AG04449 (cell line): ENCODE measurements at places on chromosomes 4 and X.

- DNase-seq = no peak
Observed at GRCh38 chrX:149124526-149125108, 380.5 kb downstream of the IDS start.

- no peak for DNase-seq
Observed at GRCh38 chr4:119755599-119755998, 127.0 kb upstream of the PDE5A start.

DNA sequence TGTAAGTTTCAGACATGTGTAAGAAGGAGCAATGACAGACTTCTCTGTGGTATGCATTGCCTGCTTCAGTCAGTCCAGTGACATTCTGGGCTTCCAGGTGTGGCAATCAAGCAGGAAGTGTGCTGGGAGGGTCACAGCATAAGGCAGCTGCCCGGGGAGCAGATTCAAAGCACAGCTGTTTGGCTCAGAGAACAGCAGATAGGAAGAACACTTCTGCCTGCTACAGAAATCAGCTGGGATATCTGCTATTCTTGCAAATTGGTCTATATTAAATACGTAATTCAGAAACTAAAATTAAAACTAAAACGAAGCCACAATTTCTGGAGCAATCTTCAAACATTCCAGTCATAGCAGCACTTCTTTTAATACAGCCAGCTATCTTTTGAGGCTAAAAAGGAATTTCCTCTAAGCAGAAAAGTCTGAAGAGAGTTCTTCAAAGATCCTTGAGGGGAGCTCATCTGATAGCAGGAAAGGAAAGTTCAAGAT, 47.5 kb upstream of the GALNT7 start:
- DNase-seq = peak; percentile 9

DNA sequence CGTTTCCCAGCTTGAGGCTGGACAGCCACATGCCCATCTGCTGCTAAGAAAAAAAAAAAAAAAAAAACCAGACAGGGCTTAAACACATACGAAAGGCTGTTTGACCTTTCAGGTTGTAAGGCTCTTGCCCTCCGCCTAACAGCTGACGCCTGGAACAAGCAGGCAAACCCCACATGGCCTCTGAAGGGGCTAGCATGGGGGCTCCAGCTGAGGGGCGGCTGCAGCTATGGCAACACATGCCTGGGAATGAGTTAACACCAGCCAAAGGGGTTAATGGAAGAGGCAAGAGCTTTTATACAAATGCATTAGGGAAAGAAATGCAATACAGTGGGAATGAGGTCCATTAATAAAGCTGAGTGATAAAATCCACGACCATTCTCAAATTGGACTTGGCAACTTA, 183.6 kb downstream of the ENOX2 start:
- no peak for DNase-seq

DNA sequence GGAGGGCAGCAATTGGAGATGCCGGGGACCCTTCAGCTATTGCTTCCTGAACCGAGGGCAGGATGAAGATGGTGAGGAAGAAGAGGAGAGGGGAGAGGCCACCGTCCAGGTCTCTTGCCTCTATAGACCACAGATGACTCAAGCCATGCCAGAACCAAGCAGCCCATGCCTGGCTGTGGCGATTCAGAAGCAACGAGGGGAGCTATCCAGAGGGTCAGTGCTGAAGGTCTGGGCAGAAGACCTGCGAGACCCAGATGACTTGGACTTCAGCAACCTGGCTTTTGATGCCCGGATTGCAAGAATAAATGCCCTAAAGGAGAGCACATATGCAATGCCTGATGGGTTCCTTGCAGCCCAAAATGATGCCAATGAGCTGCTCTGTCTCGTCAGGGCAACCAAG, 70.2 kb upstream of the PRPS2 start:
- no peak for DNase-seq

- no peak for DNase-seq
Observed at GRCh38 chrX:137032341-137032694, 1.5 kb downstream of the GPR101 start.

DNA sequence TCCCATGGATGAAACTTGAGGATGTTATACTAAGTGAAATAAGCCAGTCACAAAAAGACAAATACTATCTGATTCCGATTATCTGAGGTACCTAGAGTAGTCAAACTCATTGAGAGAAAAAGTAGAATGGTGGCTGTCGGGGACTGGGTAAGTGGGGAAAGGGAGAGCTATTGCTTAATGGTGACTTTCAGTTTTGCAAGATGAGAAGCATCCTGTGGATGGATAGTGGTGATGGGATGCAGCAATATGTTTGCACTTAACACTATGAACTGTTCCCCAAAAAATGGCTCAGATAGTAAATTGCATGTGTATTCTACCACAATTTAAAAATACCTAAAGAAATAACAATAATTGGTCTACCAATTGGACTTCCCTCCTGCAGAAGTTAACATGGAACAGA, 181.5 kb downstream of the SHROOM3 start:
- no peak for DNase-seq

- no peak for DNase-seq
Observed at GRCh38 chr4:108488865-108489264, 131.5 kb upstream of the RPL34 start.

- no peak for DNase-seq
Observed at GRCh38 chr4:14272206-14272605, 644.7 kb upstream of the BOD1L1 start.

DNA sequence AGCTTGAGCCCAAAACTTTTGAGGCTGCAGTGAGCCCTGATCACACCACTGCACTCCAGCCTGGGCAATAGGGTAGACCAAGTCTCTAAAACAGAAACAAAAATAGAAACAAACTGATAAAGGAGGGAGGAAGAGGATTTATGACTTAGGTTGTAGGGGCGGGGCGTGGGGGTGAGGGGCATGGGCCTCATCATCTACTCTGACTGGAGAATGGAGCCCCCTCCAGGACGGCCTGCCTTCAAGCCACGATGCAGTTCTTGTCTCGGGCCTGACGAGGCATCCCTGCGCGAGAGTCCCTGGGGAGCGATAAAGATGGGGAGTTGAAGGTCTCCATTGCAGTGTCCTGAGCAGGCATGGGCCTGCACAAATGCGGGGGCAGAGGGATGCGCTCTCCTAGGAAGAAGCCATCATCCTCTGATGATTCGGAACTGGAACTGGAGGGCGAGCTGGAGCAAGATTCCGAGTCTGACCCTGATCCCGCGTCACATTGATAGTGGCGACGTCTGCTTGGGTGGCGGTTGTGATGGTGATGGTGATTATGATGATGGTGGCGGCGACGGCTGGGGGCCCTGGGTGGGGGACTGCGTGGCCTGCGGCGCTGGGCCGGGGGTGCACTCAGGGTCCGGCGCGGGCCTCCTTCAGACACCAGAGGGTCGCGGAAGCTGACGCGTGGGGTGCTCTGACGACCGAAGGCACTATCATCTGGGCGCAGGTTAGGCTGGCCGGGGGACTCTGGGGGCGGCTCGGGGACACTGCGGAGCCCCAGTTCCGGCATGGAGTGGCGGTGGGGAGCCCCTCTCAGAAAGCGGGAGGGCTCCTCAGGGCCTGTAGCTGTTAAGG, 4.0 kb downstream of the PLP2 start:
- no peak for DNase-seq

DNA sequence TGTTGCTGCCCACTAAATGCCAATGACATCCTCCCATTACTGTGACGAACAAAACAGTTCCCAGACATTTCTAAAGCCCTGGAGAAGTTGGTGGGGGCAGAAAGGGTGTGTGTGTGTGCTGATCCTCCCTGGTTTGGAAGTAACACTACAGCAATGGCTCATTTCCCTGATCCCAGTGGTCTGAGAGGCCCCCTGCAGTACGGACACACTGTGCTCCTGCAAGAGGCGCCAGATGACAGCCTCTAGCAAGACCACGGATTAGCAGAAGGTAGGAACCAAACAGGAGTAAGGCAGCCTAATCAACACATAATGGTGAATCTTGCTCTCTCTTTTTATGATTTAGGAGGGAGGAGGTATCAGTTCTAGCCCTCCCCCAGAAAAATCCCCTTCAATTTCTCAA, 49.6 kb downstream of the CHRDL1 start:
- no peak for DNase-seq

- DNase-seq = peak; percentile 41
Observed at GRCh38 chr4:52028970-52029369, 8.8 kb upstream of the LRRC66 start.

- DNase-seq = no peak
Observed at GRCh38 chrX:134718966-134719317, 60.7 kb upstream of the PLAC1 start.

DNA sequence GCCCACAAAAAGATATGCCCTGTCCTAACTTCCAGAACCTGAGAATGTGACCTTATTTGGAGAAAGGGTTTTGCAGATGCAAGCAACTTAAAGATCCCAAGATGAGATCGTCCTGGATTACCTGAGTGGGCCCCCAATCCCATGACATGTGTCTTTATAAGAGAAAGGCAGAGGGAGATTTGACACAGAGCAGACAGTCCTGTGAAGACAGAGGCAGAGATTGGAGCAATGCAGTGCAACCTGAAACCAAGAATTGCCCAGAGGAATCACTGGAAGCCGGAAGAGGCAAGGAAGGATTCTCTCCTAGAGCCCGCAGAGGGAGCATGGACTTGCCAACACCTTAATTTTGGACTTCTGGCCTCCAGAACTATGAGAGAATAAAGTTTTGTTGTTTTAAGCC, 171.5 kb downstream of the SMIM20 start:
- no peak for DNase-seq

DNA sequence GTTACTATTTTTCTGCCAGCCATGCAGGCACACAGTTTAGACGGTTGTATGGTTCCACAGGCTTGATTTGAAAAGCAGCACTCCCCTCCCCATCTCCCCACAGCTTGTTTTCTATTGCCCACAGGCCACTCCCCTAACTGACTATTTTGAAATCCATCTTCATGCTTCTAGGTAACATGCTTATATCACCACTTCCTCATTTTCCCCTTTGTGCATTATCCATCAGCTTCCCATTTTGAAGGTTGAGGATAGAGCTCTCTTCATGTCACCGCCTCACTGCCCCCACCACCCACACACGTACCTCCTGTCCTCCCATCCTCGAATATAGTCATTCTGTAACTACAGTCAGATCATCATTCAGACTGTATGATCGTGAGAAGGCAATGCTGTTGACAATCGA, 224.7 kb downstream of the MID1 start:
- DNase-seq = no peak

- no peak for DNase-seq
Observed at GRCh38 chrX:148223361-148223760, 242.2 kb downstream of the FMR1NB start.

GRCh38 chr4:130257271-130257670, 1161.3 kb downstream of the C4orf33 start:
- DNase-seq = peak; percentile 65

- DNase-seq = no peak
Observed at GRCh38 chr4:94370533-94371254, 28.1 kb upstream of the HPGDS start.

DNA sequence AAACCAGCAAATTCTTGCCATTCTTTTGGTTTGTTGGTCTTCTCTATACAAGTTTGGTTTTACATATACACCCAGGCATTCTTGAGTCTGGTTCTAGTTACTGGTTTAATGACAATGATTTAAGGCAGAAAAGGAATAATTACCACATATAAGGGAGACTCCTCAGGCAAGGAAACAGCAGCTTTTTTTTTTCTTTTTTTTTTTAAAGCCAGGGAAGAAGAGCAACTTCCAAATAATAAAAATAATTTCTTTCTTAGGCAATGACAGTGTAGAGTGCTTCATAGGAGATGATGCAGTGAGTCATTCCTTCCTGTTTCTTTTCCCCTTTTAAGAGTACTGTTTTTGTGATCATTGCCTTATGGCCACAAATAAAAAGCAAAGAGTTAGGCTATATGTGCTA, 289.7 kb downstream of the DKK2 start:
- DNase-seq = peak; percentile 82

GRCh38 chr4:8165374-8165896, 6.8 kb upstream of the ABLIM2 start:
- no peak for DNase-seq

GRCh38 chr4:113760094-113760794, 1.3 kb downstream of the CAMK2D start:
- DNase-seq = no peak

GRCh38 chrX:51024106-51024696, 113.7 kb downstream of the BMP15 start:
- DNase-seq = no peak

GRCh38 chr4:41095973-41096372, 118.4 kb downstream of the APBB2 start:
- DNase-seq = peak; percentile 66

- no peak for DNase-seq
Observed at GRCh38 chrX:18348047-18348446, 6.4 kb downstream of the SCML2 start.

GRCh38 chrX:55111578-55112254, 22.9 kb downstream of the PAGE2 start:
- DNase-seq = no peak

DNA sequence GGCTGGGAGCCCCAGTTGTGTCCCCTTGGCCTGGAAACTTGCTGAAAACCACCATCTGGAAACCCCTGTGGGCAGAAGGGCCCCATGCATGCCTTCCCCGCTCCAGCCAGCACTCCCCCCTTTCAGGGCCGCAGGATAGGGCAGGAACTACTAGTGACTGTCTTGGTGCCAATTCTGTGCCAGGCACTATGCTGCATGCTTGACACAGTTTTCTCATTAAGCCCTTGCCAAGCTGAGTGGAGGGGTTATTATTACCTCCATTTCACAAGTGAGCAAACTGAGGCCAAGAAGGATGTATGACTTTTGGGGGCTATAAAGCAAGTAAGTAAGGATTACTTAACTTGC, 73.6 kb upstream of the PJA1 start:
- DNase-seq = no peak

- DNase-seq = no peak
Observed at GRCh38 chr4:70706516-70706915, 15.2 kb upstream of the RUFY3 start.

DNA sequence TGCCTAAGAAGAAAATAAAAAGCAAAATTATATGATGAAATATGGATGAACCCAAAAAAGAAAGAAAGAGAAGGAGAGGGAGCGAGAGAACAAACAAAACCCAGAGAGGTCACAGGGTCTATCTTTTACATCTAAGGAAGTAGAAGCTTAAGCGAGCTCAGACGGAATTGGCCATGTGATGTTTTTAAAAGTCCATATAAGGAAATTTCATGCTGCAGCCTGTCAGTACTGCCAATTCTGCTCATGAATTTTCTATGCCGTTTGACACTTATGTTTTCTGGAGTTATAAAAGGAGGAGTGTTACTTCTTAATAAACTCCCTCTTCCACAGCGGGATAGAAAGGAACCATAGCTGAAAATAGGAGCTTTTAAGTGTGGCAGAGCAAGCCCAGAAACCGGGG, 32.9 kb upstream of the DCX start:
- DNase-seq = no peak

GRCh38 chr4:34720571-34720970, 1523.7 kb downstream of the ARAP2 start:
- no peak for DNase-seq

DNA sequence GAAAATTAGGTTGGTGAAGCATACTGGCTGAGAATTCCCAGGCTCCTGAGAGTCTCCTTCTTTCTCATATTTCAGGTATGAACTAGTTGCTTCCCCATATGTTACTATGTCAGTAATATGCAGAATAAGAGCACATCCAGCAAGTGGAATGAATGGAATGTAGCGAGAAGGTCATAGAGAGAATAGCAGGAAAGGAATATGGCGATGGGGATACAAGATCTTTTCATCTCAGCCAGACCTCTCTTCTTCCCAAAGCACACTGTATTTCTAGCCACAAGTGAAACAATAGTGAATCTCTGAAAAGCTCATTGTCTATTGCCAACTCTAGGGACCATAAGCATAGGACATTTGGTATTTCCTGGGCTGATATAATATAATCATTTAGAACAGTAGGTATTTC, 54.6 kb upstream of the MMAA start:
- DNase-seq = no peak
